ENCODE measurements at places on chromosomes 5 and 9.

DNA sequence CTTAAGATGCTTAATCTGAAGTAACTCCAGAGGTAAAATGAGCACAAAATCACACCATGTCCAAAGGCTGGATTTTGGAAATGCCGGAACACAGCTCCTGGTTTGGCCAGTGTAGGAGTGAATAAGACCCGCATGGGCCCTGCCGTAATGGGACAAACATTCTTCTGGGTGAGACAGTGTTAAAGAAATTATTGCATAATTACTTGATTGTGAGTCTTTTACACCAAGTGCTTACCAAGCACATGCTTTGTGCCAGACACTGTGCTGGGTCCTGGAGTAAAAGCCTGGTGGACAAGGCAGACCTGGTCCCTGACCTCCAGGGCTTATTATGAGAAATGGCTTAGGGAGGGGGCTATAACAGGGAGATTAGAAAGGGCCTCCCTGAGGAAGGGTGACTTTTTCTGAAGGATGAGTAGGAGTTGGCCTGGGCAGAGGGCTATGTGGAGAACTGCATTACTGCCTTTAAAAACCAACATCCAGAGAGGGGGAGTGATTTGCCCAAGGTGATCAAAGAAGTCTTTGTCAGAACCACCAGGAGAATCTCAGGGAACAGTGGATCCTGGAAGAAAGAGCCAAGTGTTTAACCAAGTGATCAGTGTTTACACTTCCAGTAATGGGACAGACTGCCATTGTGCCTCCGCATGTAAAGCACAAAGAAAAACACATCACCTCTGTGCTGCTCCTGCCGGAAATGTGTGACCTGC, 3.5 kb downstream of the PDE6A start:
- no peak for DNase-seq

DNA sequence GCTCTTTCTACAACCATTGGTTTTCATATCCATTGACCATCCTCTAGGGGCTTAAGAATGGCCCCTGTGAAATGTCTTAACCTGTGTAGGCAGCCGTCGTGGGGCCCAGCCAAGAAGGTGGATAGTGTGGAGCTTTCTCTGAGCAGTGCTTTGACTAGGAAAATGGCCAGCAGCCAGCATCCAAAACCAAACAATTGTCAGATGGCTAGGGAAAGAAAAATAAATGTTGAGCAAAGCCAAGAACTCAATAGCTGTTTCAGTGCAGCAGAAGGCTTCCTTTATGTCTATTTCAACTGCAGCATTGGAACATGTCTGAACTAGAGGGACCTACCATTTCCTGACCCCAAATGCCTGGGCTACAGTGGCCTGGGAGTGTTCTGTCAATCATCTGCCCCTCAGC, 374.9 kb downstream of the TLE4 start:
- no peak for DNase-seq

GRCh38 chr9:135241381-135242048, 154.0 kb downstream of the OLFM1 start:
- DNase-seq: no peak

DNA sequence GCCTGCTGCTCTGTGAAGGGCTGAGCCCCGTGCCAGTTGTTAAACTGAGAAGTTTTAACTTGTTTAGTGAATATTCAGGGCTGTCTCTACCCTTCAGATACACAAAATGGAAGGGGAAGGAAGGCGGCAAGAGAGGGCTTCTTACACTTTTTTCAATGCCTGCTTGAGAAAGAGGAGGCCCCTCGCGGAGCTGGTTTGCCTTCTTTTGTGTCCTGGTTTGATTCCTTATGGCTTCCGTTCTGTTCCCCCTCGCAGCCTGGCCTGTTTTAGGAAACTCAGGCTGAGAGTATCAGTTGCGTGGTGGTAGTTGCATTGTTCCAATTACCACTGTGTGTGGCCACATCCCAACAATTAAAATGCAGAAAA, 1.0 kb downstream of the FAM53C start:
- DNase-seq: peak; percentile 11

GRCh38 chr9:133584167-133584558, 25.0 kb downstream of the FAM163B start:
- DNase-seq: no peak

- no peak for DNase-seq
Observed at GRCh38 chr9:137630679-137631078, 11.9 kb downstream of the EHMT1 start.

DNA sequence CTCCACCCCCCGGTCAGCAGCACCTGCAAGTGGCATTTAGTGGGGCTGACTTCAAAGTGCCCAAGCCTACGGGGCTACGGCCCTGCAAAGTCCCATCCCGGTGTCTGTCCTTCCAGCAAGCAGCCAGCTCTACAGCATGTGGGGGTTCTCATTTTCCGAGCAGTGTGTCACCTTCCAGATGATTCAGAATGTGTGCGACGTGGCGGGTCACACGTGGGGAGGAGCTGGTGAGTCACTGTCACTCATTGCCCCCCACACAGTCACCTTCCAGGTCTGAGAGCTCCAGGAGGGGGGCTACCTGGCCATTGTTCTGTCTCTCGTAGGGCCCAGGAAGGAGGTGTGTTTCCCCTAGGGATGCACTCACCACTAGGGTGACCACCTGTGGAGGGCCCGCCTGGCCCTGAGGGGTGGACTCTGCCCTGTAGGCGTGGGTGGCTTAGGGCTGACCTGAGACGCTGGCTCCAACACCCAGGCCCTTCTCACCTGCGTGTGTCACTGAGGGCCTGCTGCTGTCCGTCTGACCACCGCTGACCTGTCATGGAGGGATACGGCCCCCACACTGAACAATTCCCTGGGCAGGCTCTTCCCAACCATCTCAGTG, 70.2 kb downstream of the SEMA4D start:
- DNase-seq: peak; percentile 47

- DNase-seq: no peak
Observed at GRCh38 chr9:24582146-24583126, 36.7 kb upstream of the IZUMO3 start.

- DNase-seq: no peak
Observed at GRCh38 chr9:130042406-130042884, 544 bp downstream of the FNBP1 start.

DNA sequence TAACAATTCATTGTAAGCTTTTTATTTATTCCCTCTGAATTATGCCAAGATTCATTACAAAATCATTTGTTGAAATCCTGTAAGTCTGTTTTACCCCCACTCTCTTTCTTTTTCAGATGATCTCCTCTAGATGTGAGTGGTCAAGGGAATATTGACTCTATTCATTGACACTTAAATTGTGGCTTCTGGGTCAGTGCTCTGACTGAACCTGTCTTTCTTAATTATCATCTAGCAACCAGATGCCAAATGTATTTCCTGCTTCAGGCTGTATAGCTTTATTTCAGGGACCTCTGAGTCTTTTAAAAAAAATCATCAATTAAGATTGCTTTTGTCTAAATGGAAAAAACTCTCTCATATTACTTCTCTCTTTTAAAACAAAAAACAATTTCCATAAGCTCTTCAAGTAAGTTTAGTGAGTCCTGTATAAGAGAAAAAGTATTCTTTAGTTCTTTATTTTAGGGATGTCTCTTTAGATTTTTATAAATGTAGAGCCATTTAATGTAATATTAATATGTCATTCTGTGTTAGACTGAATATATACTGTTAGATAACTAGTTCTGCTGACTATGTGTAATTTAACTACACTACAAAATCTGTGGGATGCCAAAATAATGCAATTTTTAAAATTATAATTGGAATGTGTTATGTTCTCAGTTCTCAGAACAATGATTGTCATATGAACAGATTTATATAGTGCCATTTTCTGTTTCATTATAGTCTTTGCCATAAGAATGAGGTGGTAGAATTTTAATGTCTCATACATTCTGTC, 645.8 kb upstream of the EDIL3 start:
- DNase-seq: no peak

DNA sequence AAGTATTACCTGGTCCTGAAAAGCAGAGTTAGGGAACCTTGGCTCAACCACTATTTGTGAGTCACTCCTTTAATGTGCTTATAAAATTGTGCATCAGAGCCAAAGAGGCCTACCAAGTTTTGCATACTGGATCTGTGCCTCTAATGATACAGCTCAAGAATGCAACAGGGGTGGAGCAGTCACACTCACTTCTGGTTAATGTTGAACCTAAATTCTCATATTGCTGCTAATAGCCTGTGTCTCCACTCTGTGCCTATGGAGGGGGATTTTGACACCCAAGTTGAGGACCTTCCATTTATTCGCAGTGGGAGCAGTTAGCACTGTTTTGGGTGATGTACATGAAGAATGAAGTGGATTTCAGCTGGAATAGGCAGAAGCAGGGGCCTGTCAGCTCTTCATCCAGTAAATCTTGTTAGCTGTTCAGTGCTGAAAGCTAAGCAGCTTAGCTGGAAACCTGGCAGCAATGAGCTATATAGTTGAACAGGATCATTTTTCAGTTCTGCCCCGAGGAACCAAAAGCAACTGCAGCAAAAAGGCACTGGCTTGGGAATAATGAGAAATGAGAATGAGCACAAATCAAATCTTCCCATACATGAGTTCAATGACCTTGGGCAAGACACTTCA, 9.7 kb downstream of the SH3TC2 start:
- peak; percentile 63 for DNase-seq

DNA sequence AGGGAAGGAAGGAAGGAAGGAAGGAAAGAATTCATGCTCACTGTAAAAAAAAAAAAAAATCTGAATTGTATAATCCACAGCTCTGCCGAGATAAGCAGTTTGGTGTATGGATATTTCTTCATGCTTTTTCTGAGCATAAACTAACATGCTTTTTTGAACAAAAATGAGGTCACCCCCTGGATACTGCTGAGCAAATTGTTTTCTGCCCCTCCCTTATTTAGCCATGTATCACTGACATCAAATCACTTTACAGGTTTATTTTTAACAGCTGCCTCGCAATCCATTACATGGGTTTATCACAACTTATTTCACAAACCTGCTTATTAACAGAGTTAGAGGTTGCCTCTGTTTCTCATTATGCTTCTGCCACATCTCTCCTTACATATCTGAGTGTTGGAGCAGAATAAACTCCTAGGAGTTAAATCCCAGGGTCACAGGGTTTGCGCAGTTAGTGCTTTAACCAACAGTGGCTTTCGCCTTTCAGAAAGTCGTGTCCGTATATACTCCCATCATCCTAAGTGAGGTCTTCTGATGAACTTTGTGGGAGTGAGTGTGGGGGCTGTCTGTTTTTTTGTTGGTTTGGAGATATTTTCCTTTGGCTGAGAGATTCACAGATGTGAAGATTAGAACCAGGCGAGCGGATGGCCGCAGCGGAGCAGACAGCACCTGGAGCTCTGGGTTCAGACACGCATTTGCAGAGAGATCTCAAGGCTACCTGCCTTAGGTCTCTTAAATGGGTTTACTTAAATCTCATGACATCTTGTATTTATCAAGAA, 57.7 kb downstream of the AK8 start:
- DNase-seq: no peak

DNA sequence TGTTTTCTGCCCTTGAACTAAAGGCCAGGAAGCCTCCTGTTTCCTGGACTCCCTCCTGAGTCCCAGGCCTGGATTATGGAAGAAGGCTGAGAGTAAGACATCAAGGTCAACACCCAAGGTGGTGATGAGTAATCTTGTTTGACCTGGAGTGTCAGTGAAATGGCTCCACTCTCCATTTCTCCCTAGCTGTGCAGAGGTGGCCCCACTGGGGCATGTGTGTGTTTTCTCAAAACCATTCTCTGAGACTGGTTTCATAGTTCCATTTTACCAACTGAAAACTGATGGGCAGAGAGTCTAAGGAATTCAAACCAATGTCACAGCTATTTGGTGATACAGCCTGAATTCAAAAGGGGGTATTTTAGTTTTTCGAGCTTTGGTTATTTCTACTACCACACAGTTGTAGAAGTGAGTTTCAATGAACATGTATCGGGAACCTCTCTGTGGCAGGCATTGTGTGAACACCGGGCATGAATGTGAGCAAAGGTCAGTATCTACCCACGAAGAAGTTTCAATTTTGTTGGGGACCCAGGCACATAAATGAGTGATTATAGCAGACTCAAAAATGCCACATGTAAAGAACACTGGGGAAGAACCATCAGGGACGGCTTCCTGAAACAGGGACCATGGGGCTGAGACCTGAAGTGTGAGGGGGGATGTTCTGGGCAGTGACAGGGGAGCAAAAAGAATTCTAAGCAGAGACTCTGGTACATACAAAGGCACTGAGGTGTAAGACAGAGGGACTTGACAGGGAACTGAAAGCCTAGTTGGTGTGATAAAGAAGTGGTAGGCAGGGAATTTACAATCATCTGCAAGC, 269.6 kb upstream of the KLF4 start:
- DNase-seq: no peak

DNA sequence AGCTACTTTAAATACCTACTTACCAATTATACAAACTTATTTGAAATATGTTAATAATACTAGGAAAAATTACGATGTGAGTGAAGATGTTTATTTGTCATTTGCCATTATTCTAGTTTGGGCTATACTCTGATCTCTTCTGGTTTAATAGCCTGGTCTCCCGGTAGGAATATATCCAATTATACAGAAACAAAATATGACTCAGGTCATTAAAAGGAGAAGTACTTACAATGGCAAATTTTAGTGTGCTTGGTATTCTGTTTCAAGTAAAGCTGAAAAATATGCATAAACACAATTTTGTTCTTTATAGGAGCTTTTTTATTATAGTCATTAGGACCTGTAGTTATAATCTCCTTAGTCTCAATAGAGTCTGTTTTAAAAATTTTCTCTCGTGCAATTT, 176.8 kb downstream of the SLCO4C1 start:
- DNase-seq: no peak

DNA sequence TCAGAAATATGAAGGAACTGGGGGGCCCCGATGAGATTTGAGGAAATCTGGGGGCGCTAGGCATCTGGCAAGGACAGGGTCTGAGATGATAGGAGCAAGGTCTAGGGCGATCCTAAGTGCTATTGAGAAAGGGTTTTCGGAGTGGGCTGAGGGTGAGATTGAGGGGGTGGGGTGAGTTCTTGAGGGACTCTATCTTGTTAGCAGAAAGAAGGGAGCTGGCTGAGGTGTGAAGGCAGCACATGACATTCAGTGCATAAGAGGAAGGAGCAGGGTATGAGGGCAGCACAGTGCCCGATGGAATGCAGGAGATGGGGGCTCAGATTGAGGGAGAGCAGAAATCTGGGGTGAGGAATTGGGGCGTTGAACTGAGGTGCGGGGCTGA, 640 bp downstream of the TRIM32 start:
- DNase-seq: peak; percentile 11

GRCh38 chr5:43315682-43316081, 2.5 kb upstream of the HMGCS1 start:
- DNase-seq: no peak

GRCh38 chr5:115496936-115497576, 47.5 kb downstream of the FEM1C start:
- no peak for DNase-seq

DNA sequence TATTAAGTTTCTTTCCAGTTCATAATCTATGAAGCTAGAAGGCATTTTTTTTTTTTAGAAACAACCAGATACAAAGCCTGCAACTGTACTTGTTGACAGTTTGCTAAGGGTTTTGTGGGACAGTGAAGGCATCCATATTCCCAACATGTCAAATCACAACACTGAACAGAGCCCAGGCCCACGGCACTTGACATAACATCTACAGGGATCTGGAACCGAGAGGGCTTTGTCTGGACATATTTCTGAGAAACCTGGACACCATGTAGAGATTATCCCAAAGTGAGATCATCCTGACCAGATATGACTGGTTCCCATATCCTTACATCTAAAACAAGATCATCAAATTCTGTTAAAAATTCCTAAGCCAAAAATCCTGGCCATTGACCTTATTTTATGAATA, 336.3 kb downstream of the ACTL7B start:
- no peak for DNase-seq

All from fibroblast of skin of right quadriceps (primary cell).